ENCODE measurements at places on chromosomes 1 and 21.

DNA sequence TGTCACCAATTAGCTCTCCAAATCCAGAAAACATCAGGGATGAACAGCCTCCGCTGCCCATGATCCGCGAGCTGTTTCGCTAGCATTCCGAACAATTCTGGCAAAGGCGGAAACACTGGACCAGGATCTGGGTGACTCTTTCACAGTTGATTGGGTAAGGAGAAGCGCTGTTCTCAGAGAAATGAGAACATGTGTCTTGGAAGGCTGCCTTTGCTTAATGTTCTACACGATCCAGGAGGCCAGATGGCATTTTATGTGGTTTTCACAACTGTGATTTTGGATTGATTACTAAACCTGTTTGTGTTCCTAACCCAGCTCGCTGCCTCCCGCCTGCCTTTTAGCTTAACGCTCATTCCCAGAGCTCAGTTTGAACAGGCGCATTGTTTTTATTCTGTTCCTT, 144.0 kb downstream of the KIF26B start:
- DNase-seq: no peak

- DNase-seq: no peak
Measured at GRCh38 chr1:156075162-156075561, 7.1 kb downstream of the MEX3A start.

DNA sequence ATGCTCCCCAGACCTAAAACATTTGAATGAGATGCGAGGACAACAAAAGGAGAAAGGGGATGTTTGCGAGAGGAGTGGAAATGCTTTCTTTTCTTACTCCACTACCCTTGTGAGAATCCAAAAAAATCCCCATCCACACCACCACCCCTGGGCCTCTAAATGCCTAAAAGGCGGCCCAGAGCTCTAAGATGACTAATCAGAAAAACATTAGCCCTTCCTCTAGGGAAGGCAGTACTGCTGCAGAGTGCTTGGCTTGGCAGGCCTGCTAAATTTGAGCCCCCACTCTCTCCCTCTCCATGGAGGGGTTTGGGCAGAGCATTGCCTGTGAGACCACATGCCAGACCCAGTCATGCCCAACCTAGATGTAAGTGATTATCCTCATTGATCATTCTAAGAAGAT, 347.9 kb downstream of the USH2A start:
- DNase-seq: no peak

- no peak for DNase-seq
Measured at GRCh38 chr21:33670076-33670978, 28.0 kb downstream of the ITSN1 start.

DNA sequence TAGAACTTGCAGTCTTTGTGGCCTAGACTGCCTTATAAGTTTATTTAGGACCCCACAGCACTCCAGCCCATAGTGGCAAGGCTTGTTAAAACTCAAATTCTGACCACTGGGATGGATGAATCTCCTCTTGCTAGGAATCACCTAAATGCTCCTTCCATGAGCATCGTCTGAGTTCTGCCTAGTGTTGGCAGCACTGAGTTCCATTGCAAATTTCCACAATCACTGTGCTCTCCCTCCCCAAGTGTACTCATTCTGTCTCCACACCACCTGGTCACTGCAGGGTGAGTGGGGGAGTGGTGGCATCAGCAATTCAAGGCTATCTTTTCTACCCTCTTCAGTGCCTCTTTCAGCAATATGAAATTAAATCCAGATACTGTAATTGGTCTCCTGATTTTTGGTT, 46.7 kb upstream of the PTBP2 start:
- DNase-seq: no peak

GRCh38 chr1:99594205-99594604, 51.7 kb upstream of the PALMD start:
- no peak for DNase-seq

DNA sequence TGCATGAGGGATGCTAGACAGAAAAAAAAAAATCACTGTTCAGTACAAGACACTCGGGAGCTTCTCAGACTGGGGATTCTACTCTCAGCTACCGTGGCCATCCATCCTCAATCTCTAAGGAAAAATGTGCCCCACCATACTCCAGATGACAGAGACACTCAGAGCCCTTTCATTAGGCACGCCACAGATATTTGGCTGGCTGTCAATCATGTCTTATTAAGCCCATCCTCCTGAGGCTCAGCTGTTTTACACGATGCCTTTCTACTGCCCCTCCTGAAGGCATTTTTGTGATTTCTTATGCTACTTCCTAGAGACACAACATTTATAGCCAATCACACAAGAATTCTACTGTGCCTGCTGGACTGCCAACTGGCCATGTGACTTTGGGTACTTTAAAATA, 92.9 kb downstream of the KIF14 start:
- no peak for DNase-seq

DNA sequence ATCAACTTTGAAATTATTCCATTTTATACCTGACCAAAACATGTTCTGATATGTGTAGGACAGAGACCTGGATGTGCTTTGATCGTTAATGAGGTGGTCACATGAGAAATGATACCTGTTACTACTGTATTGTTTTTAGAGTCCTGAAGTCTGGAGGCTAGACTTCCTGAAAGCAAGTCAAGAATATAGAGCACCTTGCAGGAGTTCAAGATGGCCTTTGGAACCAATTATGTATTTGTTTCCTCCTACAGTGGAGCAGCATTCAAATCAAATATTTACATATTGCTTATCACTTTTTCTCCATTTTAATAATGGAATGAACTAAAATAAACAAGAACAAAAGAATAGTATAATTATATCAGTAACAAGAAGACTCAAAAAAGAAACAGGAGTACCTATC, 82.7 kb upstream of the TENT5C start:
- no peak for DNase-seq

DNA sequence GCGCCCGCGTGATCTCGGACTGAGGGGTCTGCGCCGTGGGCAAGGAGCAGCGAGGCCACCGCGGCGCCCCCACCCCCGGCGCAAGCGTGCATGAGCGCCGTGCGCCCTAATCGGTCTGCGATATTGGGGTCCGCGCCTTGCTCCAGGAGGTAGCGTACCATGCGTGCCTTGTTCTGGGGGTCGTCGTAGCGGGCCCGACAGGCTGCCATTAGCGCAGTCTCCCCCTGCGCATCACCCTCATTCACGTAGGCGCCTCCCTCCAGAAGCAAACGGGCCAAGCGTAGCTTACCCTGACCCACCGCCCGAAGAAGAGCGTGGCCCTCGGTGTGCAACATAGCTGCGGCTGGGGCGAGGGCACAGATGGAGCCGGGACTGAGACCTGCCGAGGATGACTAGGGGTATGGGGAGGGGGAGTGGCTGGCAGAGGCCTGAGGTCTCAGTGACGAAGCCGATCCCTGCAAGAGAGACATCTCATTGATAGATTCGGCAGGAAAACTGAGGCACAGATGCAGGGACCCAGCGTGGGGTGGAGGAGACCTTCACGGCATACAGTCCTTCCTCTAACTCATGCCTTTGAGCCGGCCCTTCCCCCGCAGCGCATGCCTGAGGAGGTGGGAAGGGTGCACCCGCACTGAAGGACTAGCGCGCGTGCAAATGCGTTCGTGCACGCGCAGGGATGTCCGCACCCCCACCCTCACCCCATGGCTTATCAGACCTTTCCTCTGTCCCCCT, 2.8 kb downstream of the ANKRD34A start:
- DNase-seq: peak; percentile 51

GRCh38 chr1:42933060-42933586, 25.5 kb downstream of the SLC2A1 start:
- DNase-seq: no peak

GRCh38 chr1:106889583-106889982, 166.9 kb upstream of the PRMT6 start:
- no peak for DNase-seq

DNA sequence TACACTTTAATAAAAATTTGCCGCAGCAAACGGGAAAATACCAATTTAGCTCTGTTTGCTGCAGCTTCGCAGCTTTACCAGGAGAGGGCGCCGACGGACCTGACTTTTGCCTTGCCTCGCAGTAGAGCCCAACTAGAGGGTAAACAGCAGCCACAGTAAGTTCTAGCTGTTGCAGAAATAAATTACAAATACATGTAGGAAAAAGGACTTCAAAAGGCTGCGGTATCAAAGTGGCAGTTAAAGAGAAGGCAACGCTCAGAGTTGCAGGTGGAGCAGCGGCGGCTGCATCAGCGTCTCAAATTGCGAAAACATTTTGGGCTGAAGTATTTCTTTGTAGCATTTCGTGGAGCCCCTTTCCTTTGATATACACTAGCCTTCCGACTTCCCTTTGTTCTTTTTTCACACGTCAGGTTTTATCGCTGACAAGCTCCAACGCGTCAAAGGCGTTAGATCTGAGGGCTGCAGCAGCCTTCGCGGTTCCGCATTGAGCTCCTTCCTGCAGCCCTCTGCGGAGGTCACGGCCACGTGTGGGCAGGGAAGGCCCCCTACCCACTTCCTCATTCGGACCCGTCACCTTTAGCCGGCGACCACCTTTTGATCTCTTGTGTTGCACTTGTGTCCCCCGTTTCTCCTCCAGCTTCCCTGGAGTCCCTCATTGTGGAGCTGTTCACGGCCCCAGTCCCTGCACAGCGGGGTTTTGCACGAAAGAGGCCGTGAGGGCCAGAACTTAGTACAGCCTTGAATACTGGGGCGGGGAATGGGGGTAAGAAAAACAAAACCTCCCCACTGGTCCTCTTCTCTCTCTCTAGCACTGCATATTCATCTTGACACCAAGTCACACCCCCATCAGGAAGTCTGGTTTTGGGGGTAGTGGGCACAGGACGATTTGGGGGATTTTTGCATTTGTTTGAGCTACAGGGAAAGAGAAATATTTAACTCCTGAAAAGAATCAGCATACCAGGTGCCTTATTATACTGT, 72.8 kb downstream of the S1PR1 start:
- peak; percentile 74 for DNase-seq

DNA sequence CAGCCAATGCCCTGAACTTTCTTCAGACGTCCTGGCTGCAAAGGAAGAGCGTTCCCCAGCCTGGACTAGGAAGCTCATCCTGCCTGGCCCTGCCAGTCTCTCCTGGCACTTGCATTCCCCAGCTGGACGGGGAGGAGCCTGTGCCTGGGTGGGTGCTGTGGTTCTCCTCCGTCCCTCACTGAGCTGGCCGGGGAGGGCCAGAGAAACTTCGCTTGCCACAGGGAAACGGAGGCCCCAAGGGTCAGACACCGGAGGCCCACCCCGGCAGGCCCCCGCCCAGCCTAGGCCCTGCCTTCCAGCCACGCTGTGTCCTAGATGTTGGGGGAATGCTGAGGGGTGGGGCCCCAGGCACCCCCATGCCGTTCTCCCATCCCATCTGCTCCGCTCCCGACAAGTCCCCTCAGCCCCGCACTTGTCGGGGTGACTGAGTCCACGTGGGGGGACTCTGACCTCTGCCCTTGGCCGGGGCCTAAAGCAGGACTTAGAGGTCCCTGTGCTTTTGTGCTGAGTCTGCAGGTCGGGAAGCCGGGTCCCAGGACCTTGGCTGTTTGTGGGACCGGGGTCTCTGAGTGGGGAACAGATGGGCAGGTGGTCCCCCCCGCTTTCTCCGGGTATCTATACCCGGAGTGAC, 4.8 kb downstream of the FTCD start:
- DNase-seq: no peak

GRCh38 chr1:78061825-78062523, 16.2 kb downstream of the GIPC2 start:
- DNase-seq: no peak

DNA sequence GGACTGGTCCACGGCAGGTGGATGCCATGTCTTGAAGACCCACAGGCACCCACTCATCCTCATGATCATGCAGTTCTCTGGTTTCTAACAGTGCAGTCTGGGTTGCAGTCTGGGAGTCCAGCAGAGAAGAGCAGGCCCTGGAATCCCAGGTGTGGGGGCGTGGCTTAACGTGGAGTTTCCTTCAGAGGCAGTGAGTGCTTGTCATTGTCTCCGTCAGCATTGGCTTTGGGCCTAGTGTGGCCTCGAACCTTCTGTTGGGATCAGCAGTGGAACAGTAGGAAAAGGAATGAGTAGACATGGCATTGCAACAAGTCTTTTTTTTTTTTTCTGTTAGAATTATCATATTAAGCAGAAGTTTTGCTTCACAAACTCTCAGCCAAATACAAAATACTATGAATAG, 12.8 kb downstream of the LGALS8 start:
- no peak for DNase-seq

Data from activated T-cell treated with anti-CD3 and anti-CD28 coated beads, Interleukin-2, amount 50 U/mL, for 1 hour (primary cell).